ENCODE measurements at places on chromosomes 3 and 15. TPM values are rescaled to one million over a fixed set of nuclear protein-coding genes. Genes with fewer than 3 reads are reported as not detected.

GRCh38 chr3:185582871-185583270 lies 3.2 kb upstream of the SENP2 start:
- no peaks in the 10 kb centered on the region for H3K27me3 ChIP-seq
- H3K27ac ChIP-seq, result no peak overlapping the region
- H3K4me3 ChIP-seq, result no peak overlapping the region
- H3K4me1 ChIP-seq, result no peaks in the 10 kb centered on the region
- DNase-seq, result no peak

GRCh38 chr15:42012241-42012640 lies 8.6 kb downstream of the PLA2G4E start:
- no peak overlapping the region for H3K27ac ChIP-seq
- no peaks in the 10 kb centered on the region for H3K36me3 ChIP-seq
- H3K27me3 ChIP-seq, result no peaks in the 10 kb centered on the region
- H3K4me3 ChIP-seq, result no peak overlapping the region

GRCh38 chr3:64743156-64743886 lies 55.5 kb upstream of the ADAMTS9 start:
- peaks cover 36% of the 10 kb centered on the region for H3K4me1 ChIP-seq
- no peak for DNase-seq

GRCh38 chr3:32685543-32686185 lies 676 bp downstream of the CNOT10 start:
- peak overlapping the region; percentile 93 for H3K4me3 ChIP-seq
- H3K27ac ChIP-seq, result peak overlapping the region; percentile 41
- H3K36me3 ChIP-seq, result no peaks in the 10 kb centered on the region
- peaks cover 7% of the 10 kb centered on the region for H3K4me1 ChIP-seq
- no peak for DNase-seq

GRCh38 chr3:196275126-196275525 lies 12.4 kb downstream of the PCYT1A start:
- H3K4me3 ChIP-seq, result no peak overlapping the region
- H3K36me3 ChIP-seq, result no peaks in the 10 kb centered on the region
- no peaks in the 10 kb centered on the region for H3K27me3 ChIP-seq

Gene ZNF660
- total RNA-seq, result 12.5 TPM

Gene AP3B2
- 5.6 TPM for total RNA-seq

Gene SRGAP3
- 6.4 TPM for total RNA-seq
